ENCODE measurements at places on chromosomes 4 and X.

DNA sequence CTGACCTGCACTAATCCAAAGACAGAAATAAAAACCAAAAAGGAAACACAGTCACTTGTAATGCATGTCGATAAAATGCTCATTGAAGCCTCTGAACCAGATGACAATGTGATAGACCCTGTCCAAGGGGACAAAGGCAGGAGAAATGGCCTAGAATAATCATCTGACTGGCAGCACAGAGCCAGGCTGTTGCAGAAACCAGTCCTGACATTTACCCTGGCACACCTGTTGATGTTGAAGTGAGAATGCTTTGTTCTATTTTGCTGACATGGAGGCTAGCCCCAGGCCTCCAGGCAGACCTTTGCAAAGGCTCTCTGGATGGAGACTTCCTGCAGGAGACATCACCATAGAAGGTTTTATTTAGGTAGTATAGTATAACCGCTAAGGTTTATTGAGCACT, 41.0 kb downstream of the TFDP3 start:
- no peak for DNase-seq

DNA sequence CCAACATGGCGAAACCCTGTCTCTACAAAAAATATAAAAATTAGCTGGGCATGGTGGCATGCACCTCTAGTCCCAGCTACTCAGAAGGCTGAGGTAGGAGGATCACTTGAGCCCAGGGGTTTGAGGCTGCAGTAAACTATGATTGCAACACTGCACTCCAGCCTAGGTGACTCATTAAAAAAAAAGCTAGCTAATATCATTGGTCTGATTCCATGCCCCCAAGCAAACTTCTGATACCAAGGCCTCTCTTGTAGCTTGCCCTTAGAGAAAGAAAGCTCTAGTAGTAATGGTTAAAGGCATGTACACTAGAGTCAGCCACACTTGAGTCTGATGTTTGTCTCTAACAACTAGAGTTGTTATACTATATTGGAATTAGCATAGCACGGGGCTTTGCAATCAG, 32.6 kb upstream of the PHF8 start:
- DNase-seq = no peak

DNA sequence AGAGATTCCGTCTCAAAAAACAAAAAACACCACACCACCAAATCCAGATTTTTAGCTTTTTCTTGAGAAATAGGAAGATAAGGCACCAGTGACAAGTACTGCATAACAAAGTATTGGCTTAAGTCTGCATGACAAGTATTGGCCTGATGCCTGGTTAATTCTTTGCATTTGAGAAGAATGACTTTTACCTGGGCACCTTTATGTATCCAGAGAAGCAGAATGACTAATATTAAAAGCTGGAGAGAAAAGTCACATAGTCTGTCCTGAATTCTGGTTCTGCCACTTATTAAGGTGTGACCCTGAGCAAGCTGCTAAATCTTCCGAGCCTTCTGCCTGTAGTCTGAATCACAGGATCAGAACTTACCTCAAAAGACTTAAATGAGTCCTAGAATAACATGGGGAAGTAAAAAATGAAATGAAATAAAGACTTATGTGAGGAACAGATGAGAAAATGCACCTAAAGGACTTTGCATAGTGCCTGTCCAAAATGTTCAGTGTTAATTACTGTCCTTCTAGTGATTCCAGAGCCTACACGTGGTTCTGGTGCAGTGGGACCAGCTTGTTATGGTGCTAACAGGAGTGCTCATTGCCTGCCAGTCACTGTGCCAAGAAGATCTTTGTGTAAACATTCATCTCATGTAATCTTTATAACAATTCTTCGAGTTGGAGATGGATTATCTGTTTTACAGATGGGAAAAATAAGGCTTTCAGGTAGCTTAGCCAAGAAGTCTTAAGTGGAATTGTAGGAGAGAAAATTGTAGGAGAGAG, 31.6 kb downstream of the UGDH start:
- DNase-seq = no peak

GRCh38 chrX:1392376-1393068, 609 bp upstream of the SLC25A6 start:
- no peak for DNase-seq

DNA sequence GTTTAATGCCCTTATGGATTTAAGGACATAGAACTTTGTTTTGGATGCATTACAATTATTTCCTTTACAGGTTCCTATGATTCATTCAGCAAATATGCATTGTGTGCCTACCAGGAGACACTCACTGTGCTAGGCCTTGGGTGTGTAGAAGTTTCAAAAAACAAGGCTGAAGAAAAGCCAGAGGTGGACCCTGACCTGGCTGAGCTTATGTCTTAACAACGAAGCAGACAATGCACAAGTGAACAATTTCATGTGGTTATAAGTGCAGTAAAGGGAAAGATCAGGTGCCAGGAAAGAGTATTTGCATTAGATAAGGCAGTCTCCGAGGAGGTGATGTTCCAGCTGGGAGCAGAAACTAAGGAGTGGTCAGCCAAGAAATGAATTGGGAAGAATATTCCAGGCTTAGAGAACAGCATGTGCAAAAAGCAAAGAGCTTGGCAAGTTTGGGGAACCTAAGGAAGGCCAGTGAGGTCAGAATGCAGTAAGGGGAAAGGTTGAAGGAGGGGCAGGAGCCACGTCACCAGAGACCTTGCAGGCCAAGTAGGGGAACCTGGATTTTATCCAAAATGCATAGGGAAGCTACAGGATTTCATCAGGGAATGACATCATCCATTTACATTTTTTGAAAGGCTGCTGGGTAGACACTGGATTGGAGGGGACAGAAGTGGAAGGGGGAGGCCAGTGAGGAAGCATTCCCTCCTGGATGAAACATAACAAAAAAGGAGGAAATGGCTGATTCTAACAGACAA, 193.6 kb downstream of the SOWAHB start:
- no peak for DNase-seq

GRCh38 chrX:63661676-63662075, 123.3 kb downstream of the ARHGEF9 start:
- no peak for DNase-seq

DNA sequence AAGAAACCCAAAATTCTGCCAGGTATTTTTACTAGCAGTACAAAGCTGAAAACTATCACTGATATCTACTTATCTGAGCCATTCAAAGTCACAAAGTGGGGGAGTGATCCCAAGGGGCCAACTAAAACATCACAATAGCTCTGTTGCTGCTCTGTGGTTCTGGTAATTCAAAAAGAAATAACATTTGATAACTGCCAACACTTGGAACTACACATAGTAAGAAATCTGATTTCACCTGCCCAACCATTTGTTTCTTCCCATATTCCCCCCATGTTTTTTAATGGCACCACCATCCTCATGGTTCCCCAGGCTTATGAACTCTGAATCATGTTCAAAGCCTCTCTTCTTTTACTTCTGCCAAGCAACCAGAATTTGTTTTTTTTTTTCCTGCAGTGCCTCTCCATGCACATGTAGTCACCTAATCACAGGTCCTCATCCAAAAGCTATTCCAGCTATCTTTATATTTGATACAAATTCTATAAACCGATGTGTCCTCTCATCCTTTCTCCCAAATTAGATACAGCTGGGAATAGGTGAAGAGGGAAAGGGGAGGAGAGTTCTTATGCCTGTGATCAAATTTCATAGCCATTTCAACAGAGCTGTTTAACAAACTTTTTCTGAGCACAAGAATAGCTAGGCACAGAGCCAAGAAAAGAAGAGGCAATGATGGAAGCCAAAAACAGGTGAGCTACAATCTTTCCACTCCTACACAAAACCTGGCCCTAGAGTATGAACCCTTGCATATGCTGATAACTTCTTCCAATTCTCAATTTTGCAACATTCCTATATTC, 7.7 kb downstream of the AMMECR1 start:
- DNase-seq = no peak

DNA sequence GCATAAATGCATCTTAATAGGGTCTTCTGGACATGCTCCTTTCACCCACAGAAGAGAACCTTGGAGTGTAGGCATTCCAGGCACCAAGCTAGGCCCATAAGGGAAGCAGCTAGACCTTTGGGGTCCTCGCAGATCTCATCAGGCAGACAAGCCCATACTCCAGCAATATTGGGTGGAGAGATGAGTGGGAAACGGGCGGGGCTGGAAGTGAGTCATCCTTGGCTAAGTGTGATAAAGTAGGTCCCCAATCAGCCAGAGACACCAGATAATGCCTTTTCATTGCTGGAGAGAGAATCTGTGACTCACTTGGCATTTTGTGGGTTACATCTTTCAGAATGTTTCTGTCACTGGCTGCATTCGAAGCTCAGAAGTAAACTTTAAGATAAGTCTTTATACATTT, 133.3 kb upstream of the MBNL3 start:
- DNase-seq = no peak

DNA sequence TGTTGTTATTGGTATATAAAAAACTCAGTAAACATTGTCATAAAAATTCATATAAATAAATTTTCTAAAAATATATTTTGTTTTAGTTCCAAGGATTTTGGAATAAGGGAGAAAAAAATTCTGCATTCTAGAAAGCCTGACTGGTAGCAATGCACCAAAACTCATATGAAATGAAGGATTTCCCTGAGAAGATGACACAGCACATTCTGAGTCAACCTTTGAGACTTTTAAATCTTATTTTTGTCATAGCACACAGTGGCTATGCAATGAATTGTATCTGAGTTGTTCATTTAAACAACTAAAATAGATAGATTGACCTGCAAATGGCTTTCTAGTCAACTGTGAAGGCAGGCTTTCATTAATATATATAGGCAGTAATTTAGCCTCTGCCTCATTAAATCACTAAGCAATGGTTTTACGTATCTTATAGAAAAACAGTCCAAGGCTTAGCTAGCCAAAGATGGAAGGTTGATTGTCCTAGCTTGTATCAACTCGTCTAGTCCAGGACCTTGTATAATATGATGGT, 239.1 kb upstream of the NEIL3 start:
- no peak for DNase-seq

DNA sequence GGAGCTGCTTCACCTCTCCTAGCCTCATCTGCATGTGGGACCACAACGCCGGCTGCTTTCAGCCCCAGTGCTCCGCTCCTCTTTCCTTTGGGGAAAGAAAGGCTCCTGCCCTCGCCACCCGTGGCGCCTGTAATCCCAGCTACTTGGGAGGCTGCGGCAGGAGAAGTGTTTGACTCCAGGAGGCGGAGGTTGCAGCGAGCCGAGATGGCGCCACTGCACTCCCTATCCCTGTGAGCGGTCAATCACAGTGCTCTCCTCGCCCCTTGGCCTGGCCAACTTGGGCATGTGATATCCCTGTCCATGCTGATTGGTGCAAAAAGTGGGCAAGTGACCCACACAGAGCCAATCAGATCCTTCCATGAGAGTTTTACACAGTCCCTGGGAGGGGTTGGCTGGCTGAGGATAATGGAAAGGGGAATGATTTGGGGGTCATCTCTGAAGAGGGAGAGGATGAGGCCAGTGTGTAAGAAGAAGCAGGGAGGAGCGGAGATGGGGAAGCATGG, 56.2 kb downstream of the WFS1 start:
- DNase-seq = no peak

DNA sequence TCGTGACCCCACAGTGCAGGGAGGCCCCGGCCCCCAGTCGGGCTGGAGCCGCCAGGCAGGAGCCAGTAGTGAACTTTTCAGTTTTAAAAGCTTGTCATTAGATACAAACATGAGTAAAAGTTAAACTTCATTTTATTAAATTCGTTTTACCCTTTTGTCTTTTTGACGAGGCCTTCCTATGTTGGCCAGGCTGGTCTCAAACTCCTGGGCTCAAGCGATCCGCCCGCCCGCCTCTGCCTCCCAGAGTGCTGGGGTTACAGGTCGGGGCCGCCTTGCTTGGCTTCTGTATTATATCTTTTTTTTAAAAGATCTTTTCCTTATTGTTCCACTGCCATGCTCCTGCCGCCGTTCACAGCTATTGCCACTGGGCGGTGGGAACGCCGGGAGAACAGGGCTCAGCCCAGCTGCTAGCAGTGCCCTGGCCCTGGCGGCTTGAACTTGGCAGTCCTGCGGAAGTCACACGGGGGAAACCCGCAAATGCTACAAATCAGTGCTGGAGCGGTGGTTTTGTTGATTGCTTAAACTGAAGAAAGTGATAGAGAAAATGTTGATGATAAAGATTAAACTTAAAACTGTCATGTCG, 968 bp upstream of the NELFA start:
- DNase-seq = no peak

DNA sequence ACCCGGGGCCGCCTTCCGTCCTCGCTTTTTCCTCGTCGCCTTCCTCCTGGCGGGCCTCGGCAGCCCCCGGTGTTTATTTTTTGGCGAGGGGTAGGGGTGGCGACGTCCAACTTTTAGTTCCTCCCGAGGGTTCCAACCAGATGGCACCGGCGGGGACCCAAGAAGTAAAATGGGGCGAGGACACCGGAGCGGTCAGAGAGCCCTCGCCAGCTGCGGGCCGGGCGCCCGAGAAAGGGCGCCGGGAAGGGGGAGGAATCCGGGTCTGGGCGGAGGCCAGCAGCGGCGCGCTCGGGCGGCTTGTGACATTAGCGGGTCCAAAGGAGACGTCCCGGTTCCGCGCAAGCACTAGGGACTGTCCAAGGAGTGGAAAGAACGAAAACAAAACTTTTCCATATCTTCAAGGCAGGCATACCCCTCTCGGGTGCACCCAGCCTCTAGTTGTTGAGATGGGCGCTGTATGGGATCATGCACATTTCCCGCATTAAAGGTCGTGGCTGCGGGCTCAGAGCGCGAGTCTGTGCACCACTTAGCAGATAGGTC, 691 bp upstream of the USP46 start:
- no peak for DNase-seq

DNA sequence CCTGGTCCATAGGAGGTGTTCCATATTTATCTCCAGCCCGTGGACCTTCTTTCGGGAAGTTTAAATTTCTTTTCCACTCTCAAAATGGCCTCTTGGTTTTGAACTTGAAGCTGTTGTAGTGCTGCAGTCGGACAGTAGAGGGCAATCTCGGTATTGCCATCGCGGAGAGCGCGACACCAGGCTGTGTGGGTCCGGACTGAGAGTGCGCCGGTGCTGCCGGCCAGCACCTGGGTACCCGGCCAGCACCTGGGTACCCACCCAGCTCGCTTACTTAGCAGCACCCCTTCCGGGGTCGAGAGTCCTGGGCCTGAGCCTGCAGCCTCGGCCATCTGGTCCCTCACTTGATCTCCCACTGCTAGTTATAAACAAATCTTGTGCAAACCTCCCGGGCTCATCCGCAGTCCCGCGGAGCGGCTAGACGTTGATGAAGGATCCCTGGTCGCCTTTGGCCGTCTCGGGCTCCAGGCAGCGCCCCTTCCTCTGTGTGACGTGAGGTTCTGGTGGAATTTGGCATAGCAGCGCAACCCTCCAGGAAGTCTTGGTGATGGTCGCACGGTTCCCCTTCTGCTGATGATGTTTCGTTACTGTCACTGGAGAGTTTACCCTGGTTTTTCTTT, 18.0 kb downstream of the FAM9A start:
- no peak for DNase-seq

GRCh38 chr4:27692868-27693634, 832.4 kb downstream of the STIM2 start:
- DNase-seq = no peak

DNA sequence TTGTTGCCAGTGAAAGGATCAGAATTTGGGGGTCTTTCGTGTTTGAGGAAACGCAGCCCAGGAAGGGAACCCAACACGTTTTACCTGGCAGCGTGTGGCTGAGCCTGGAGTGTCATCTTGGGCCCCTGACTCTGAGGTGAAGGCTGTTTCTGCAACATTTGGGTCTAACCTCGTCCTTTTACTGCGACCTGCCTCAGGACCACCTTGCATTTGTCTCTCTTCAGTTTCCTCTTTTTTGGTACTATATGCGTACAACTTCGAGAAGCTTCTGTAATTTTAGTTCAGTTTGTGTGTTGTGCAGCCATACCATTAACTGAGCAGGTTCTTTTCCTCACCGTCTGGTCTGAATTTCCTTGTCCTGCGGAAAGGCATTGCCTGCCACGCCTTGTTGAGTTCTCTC, 61.5 kb downstream of the TMEM131L start:
- DNase-seq = no peak

- no peak for DNase-seq
These were observed 32.8 kb downstream of the ZNF595 start for GRCh38 chr4:85951-86350.
